ENCODE measurements at places on chromosomes 5 and 9.

DNA sequence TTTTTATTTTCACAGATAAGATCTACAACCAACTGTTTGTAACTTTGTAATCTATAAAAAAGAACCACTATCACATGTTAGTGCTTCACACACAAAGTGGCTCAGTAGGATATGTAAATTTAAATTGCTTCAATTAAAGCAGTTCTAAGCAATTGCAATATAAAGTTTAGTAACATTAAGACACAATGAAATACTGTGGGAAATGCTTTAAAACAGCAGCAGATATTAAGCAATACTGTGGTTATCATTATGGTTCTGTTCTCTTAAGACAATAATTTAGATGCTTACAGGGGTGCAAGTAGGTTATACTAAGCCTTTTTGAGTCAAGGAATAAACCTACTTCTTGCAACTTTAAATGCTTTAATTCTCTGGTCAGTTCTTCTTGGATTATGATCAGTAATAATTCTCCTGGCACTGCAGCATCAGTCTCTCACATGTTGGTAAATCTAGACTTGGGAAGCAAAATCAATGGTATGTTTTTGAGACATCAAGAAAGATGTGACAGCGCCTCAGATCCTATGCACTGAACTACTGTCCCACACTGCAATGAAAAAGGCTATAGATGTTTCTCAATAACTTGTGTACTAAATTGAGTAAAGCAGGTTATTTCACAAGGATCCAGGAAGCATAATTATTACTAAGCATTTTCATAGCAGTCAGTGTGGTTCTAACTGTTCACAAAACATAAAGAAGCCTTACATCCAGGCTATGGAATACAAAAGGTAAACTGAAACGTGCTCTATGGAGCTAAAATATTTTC is 338.7 kb upstream of the PDE4D start:
- DNase-seq, result no peak

DNA sequence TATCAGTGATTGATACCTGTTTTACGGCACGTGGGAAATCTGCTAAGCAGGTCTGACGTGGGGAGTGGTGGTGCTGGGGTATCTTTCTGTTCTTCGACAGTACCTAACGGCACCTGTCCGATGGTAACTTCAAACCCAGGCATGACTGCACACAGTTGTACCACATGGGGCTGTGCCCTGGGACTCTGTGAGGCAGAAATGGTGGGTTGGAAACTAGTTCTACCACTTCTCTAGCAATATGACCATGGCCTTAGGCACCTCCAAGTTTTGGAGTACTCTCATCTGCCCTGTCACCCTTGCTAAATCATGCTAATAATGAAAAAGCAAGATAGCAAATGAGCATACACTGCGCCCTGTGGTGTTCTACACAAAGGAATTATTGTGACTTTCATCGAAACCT is 30.9 kb downstream of the EPB41L4B start:
- no peak for DNase-seq

DNA sequence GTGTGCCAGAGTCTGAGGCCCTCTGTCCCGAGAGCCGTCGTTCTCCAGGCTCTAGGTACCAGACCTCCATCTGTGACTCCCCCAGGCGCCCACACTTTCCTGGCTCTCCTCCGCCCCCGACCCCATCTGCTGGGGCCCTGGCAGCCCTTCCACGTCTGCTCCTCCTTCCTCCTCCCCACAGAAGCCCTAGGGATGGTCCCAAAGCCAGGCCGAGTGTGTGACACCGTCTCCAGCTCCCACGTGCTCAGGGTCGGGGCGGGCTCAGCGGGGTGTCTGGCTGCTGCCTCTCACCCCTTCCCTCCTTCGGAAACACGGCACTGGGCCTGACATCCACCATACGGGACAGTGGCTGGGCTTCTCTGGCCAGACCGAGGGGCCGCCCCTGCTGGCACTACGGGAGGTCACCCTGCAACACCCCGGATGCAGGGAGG is 20.5 kb upstream of the SLC6A19 start:
- peak; percentile 4 for DNase-seq

- DNase-seq, result no peak
These were observed 149.0 kb upstream of the FTMT start for GRCh38 chr5:121702682-121703081.

GRCh38 chr5:108093186-108093585 is 288.7 kb downstream of the FBXL17 start:
- no peak for DNase-seq

All from posterior cingulate gyrus (tissue), 11 donors.